ENCODE measurements at places on chromosomes 2 and 18.

GRCh38 chr2:37573451-37574388 is 97.7 kb downstream of the CDC42EP3 start:
- DNase-seq = no peak

- DNase-seq = no peak
These were observed 51.7 kb upstream of the EHBP1 start for GRCh38 chr2:62653582-62654422.

DNA sequence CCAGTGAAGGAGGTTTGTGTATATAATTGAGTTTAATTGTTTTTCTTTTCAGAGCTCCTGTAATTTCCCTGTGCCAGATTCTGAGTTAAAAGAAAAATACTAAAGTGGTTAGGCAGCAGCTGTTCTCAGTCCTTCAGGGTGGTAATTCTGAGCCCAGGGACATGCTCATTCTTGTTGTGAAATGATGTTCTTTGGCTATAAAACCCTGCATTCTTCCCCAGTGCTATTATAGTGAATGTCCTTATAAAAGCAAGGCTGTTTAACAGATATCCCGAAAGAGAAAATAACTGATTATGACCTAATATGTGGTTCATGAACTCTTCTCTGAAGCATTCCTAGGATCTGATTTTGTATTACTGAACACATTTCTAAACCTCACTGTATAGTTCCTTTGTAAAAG is 34.0 kb downstream of the ADAM23 start:
- no peak for DNase-seq

DNA sequence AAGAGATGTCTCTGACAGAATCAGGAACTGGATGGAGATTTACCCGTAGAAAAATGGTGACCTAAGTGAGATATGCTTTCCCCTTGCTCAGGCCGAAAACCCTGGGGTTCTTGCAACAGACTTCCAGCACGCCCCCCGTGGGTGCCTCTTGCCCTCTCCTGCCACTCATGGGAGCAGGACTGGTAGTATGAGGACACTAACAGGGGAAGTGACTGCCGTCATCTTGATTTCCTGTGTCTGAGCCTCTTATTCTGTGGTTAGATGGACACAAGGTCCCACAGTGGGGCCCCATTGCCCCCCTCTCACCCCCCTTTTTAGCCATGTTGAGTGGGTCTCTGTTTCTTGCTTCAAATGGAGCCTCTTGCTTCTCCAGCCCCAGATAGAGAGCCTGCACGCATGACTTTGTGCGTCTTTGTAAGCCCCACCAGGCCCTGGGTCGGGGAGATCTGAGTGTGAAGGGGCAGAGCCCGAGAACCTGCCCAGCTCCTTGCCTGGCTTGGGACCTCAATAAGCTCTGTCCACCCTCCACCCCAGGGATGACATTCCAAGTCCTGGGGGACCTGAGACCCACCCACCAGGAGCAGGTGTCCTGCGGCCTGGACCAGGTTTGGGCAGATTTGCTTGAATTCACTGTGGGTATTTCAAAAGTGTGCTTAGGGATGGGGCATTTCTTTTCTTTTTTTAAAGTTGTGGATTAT is 12.6 kb downstream of the GNLY start:
- DNase-seq = no peak

GRCh38 chr18:73981796-73982195 is 165.8 kb downstream of the FBXO15 start:
- no peak for DNase-seq

GRCh38 chr2:30181176-30181575 is 34.4 kb downstream of the YPEL5 start:
- DNase-seq = no peak

DNA sequence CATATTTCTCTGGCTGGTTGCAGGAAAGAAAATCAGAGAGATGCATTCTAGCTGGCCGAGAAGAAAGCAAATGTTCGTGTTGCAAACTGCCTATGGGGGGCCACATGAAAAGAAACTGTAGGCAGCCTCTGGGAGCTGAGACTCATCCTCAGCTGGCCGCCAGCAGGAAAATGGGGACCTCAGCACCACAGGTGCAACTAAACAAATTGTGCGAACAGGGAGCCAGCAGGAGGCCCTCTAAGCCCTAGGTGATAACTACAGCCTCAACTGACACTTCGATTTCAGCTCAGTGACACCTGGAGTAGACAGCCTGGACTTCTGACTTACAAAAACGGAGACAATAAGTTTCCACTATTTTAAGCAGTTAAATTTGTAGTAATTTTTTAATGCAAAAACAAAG is 107.3 kb downstream of the DTNB start:
- no peak for DNase-seq

Data from activated T-helper 1 cell treated with Interleukin-2 at 50 U/mL for 16 hours (primary cell).